Chondrocyte (in vitro differentiated cells): ENCODE measurements at places on chromosomes 7 and 10. TPM values are rescaled to one million over a fixed set of nuclear protein-coding genes. Genes with fewer than 3 reads are reported as not detected.

DNA sequence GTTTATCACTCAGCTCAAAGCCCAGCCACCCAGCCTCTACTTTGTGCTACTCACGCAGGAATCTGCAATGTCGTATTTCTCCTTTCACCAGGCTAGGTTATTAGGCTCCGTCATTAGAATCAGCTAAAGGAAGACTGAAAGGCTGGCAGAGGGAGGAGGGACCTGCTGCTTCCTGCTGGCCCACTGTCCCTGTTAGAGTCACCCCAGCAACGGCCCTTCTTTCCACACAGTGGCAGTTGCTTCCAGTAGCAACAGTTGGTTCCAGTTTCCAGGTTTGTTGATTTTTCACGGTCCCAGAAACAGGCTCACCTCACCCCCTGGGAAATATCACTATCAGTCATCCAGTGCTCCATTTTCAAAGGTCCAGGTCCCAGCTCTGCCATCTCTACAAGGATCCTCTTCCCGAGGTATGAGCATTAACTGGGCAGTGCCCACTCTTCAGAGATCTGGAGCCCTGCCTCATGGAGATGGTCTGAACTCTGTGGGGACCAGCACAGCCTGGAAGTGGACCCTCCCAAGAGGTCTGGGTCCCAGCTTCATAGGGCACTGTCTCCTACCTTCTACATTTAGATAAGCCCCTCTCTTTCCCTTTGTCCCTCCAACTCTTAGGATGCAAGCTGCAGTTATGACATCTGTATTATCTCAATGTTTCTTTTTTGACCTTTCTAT lies 15.9 kb downstream of the ODAD2 start:
- no peak for DNase-seq

- DNase-seq, result no peak
Measured at GRCh38 chr7:37820708-37821468, 27.5 kb upstream of the NME8 start.

DNA sequence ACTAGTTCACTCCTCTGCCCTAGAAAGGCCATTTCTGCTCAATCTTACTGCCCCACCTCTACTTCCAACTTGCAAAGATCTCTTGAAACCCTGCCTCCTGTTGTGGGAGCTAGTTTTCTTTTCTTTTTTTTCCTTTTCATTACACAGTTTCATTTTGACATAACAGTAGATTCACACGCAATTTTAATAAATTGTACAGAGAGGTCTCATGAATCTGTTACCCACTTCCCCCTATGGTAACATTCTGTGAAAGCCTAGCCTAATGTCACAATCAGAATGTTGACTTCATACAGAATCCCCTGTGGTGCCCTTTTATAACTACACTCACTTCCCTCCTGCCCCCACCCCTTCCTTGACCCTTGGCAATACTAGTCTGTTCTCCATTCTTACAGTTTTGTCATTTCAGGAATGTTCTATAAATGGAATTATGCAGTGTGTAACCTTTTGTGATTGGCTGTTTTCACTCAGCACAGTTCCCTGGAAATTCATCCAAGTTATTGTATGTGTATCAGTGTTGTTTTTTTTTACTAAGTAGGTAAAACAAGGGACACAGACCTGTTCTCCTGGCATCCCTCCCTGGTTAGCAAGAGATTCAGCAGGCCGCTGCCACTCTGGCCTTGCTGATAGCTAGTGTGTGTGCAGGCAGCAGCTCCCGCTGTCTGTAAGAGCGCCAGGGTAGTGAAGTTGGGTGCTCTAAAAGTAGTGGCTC lies 21.5 kb downstream of the CHST3 start:
- no peak for DNase-seq

GRCh38 chr7:88200789-88201188 lies 19.0 kb downstream of the SRI start:
- DNase-seq, result no peak

DNA sequence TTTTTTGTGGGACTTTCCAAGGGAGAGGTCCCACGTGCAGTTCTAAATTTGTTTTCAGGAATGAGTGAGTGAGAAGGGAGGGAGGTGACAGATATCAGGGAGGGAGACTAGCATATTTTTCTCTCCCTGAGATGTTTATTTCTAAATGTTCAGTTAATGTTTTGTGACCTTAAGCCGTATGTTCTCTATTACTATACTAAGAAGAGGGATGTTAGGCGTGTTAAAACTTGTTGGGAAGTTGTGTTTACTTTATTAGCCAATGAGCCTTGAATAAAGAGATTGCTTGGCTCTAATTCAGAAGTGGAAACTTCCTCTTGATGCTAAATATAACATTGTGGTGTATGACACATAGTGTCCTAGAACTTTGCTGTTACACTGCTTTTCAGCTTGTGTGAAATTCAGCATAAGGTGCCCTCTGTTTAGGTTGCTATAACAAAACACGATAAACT lies 37.3 kb downstream of the DNAH11 start:
- DNase-seq, result no peak

- no peak for DNase-seq
Measured at GRCh38 chr10:77771851-77772250, 134.2 kb upstream of the KCNMA1 start.

DNA sequence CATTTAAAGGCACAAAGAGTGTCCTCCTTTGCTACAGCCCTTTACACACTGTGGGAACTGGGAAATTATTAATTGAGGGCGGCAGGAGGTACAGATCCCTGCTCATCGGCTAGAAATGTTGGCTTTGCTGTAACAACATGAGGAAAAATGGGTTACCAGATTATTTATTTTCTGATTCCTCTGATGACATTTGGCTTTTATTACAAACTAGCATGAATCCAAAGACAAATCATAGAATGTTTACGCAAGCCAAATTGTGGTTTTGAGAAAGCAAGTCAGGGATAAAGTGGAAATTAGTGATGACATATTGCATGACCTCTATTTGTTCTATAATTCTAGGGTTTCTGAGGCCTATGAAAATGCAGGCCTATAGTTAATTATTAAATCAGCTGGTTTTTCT lies 126.1 kb upstream of the TMEM196 start:
- DNase-seq, result no peak

DNA sequence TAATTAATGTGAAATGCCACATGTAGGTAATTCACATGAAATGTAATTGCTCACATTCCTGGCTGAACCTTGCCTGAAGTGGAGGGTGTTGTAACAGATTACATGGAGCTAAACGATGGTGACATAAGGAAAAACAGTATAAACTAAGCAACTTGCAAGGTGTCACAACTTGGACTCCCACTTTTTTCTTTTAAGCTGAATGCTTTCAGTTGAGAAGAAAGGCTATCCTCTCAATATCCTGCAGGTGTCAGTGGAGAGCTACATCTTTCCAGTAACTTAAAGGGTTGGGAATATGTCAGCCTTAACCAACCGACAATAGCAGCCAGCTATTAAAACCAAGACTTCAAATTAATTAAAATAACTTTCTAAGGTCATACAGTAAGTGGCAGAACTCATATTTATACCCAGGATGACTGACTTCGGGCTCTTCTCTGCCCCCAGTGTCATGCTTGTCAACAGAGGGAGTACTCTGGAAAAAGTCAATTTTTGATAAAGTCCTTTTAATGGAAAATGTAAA lies 33.7 kb downstream of the NRBF2 start:
- DNase-seq, result no peak

- no peak for DNase-seq
Measured at GRCh38 chr7:19336836-19337383, 191.7 kb upstream of the FERD3L start.

The NEURL1 gene
- 0.05 TPM in 1 of 3 replicates, not detected in the others for total RNA-seq

The FGFR2 gene
- 1.7 to 6.0 TPM (median 2.9 TPM) in 3 replicates for total RNA-seq

The CALCR gene
- 0.10 to 0.20 TPM in 2 of 3 replicates, not detected in the other for total RNA-seq

The PAPOLB gene
- 0.05 TPM in 1 of 3 replicates, not detected in the others for total RNA-seq

The POLR2J2 gene
- 1.5 to 5.1 TPM (median 2.9 TPM) in 3 replicates for total RNA-seq

The HIPK2 gene
- 71.2 to 75.6 TPM (median 72.3 TPM) in 3 replicates for total RNA-seq
